ENCODE measurements at places on chromosomes 2 and 18. TPM values are rescaled to one million over a fixed set of nuclear protein-coding genes. Genes with fewer than 3 reads are reported as not detected.

The ENOSF1 gene
- total RNA-seq = 16.4 TPM

The ASTL gene
- 0.24 TPM for total RNA-seq

The HAT1 gene
- total RNA-seq = 37.4 TPM

The LOXHD1 gene
- not detected for total RNA-seq

The RNF125 gene
- 0.65 TPM for total RNA-seq

The C1QL2 gene
- not detected for total RNA-seq

The ANKRD30BL gene
- not detected for total RNA-seq

The DSG4 gene
- not detected for total RNA-seq

The UGT1A8 gene
- not detected for total RNA-seq

The SLC38A11 gene
- total RNA-seq = not detected

The GPR155 gene
- total RNA-seq = 2.2 TPM

The CXCR1 gene
- total RNA-seq = not detected

The SIX2 gene
- 0.72 TPM for total RNA-seq

The NFATC1 gene
- total RNA-seq = 7.6 TPM

The CHN1 gene
- total RNA-seq = 80.9 TPM

The CRYBA2 gene
- not detected for total RNA-seq

The GREB1L gene
- total RNA-seq = under 0.01 TPM

The LRRC30 gene
- total RNA-seq = not detected

The EFHD1 gene
- 2.2 TPM for total RNA-seq

The NOSTRIN gene
- total RNA-seq = not detected

The CNGA3 gene
- not detected for total RNA-seq

The TCF7L1 gene
- total RNA-seq = 1.4 TPM

The PFN4 gene
- 0.39 TPM for total RNA-seq

The AQP4 gene
- total RNA-seq = not detected

The SPHKAP gene
- 0.26 TPM for total RNA-seq

The KCNG2 gene
- total RNA-seq = 4.7 TPM

The KIF5C gene
- total RNA-seq = 0.24 TPM

The SERPINB10 gene
- not detected for total RNA-seq

The LINC00305 gene
- total RNA-seq = not detected

The EHD3 gene
- total RNA-seq = 36.4 TPM

The MARCHF4 gene
- total RNA-seq = 1.0 TPM

The TLX2 gene
- not detected for total RNA-seq

The MAP4K3 gene
- 24.3 TPM for total RNA-seq

The TANC1 gene
- 17.8 TPM for total RNA-seq

The CRYGD gene
- not detected for total RNA-seq

The HOXD9 gene
- not detected for total RNA-seq
